ENCODE measurements at places on chromosomes 11 and 22.

DNA sequence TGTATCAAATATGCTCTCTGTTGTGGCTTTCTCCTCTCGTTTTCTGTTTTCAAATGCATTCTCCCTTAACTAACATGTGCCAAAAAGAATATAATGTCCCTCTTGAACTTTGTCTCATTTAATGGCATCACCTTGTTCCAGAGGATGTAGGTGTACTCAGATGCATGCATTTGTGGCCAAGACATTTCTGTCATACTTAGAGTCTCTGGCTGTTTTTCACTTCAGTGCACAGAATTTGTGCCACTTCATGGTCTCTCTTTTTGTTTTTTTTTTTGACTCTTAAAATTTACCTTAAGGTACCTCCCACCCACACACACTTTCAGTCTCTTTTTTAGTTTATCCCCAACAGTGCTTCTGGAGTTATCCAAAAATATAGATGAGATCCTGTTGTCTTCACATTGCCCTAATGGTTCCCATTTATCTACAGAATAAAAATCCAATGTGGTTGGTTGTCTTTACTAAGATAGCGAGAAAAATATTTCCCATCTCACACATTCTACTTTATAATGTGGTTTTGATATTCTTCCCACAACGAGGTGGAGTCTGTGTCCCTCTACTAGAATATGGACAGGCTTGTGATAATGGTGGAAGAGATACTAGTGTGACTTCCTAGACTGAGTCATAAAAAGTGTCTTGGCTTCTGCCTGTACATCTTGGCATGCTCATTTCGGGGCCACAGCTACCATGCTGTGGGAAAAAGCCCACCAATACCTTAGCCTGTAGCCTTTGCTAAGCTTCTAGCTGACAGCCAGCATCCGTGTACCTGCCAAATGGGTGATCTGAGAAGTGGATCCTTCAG is 125.8 kb downstream of the DDX10 start:
- no peak for DNase-seq

DNA sequence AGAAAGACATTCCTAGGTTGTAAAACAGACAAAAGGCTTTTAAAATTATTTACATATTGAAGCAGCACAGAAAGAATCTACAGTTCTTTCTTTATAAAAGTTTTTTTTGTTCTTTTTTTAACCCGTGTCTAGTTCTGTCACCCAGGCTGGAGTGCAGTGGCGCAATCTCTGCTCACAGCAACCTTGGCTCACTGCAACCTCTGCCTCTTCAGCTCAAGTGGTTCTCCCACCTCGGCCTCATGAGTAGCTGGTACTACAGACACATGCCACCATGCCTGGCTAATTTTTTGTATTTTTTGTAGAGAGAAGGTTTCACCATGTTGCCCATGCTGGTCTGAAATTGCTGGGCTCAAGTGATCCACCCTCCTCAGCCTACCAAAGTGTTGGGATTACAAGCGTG is 3.8 kb upstream of the INCENP start:
- no peak for DNase-seq

- DNase-seq = no peak
These were observed 11.3 kb downstream of the IL17RA start for GRCh38 chr22:17096071-17096470.

GRCh38 chr11:71453918-71454304 is 908 bp downstream of the NADSYN1 start:
- DNase-seq = no peak

DNA sequence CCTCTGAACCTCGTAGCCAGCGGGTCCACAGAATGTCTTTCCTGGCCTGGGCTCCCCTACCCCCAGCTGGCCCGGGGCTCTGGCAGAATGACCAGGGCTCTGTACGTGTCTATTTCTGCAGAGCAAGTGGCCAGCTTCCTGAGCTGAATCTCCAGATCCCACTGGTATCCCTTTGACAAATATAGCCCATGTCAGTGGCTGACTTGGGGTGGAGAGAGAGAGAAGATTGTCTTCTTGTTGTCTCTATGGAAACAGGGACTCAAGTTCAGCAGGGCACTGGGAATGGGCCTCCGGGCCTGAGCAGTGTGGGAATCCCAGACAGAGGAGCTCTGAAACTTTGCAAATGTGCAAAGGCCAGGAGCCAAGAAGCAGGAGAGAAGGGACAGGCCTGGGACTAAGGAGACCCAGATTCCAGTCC is 33.9 kb downstream of the ANO1 start:
- no peak for DNase-seq

GRCh38 chr11:71437399-71437798 is 10.8 kb downstream of the DHCR7 start:
- DNase-seq = no peak

- DNase-seq = no peak
These were observed 26.4 kb downstream of the PDE3B start for GRCh38 chr11:14669958-14670357.

GRCh38 chr11:17780668-17781067 is 46.1 kb downstream of the KCNC1 start:
- no peak for DNase-seq

DNA sequence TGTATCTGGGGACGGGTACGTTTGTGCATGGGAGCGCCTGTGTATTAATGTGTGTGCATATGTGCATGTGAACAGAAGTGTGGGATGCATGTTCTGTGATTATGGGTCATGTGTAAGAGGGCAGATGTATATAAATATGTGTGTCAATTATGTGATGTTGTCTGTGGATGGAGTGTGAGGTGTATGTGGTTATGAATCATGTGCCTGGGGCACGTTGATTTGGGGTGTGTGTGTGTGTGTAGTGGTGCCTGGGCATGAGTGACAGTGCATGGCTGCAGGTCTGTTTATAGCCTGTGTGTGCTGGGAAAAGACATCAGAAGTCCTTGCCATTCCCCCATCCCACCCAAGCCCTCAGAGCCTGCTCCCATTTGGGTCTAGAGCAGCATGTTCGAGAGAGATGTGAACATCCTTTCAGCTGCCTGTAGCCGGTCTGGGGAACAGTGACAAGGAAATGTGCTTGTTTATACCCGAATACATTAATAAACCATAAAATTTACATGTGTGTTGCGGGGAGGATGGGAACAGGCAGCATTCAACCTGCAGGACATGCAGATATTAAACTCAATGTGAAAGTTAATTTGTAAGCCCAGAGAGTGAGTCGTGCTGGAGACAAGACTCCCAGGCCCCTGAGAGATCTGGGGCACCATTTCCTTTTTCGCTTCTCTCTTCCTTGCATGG is 129.0 kb downstream of the NECTIN1 start:
- DNase-seq = no peak

DNA sequence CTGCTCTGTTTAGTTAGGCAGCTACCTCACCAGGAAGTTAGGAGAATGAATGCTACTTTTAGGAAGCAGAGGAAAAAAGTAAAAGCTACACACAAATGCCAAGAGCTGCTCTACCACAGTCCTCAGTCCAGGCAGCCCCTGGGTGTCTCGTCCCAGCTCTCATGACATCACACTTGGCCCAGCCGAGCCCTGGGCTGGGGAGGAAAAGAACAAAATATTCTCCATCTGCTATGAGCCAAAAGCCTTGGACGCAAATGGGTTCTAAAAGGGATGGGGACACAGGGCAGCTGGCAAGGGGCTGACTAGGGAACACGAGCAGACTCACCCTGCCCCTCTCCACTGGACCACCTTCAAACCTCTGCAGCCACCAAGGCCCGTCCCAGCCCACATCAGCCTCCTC is 26.1 kb downstream of the TMEM184B start:
- peak; percentile 83 for DNase-seq

DNA sequence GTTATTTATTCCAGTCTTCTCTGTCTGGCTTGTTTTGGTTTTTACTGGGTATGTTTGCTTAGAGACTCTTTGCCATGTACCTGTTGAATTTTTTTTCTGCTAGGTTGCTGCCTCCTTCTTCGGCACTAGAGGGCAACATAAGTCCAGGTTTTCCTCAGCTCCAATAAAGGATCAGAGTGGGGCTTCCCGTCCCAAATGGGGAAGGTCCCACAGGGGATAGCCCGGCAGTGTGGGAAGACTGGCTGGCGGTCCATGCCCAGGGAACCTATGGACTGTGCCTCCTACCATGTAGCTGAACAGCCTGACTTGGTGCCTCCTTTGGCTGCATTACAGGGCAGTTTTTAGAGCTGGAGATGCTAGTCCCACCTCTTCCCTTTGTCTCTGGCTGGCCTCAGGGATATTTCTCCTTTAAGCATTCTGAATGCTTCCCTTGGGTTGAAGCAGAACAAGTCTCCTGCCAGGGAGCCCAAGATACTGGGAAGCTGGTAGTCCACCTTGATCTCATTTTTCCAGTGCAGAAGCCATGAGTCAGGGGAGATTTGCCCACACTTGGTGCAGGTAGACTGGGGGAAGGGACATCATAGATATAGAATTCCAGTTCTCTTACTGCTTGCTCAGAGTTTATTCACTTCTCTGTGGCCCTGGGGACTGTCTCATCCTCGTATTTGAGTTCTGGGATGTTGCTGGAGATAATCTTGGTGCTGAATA is 60.2 kb downstream of the BRD1 start:
- peak; percentile 18 for DNase-seq

DNA sequence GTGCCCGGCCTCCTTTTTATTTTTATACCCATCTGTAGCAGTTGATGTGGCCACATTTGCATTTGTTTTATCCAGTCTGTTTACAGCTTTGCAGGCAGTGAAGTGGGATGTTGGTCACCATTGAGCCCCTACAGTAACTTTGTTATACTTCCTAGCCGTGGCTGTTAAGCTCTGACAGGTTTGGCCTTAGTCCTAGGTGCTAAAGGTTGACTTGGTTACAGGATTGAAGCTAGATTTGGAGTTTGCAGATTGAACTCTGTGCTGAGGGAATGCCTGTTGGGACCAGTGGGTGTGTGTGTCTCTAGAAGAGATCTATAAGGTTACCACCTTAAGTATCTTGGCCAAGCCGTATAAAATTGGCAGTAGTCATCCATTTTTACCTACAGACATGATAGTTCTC is 91.2 kb downstream of the PPP6R3 start:
- no peak for DNase-seq

- no peak for DNase-seq
These were observed 510.6 kb upstream of the RAG2 start for GRCh38 chr11:37108436-37109285.

DNA sequence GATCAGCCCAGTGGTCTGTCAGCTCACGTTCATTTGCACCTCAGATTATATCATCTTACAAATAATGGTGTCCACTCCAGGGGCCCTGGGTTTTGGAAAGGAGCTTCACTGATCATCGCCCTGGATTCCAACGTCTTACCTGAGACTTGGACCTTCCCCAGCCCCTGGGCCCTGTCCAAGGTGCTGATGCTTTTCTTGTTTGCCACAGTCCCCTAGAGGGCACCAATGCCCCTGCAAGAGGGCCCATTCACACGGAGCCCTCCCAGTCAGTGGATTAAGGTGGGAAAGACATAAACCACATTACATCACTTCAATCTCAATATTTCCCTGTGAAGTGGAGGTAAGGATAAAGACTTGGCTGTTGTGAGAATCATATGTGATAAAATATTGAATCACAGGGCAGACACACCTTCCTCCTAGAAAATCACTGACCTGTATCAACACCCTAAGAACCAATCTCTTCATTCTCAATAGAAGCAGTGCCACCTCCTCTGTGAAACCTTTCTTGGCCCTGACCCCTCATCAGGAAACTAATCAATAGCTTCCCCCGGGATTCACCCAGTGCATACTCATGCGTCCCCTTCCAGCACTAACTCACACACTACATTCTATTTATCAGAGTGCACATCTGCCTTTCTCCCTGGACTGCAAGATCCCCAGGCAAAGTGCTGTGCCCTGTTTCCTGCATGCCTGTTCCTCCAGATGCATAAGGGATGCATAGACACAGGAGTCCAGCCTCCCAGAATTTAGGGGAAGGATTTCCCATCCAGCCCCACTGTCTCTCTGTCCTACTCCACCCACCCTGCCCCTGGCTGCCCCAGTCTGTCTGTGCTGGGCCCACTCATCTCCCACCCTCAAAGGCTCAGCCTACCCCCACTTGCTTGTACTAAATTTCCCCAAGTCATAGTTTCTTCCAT is 167.0 kb downstream of the BUD13 start:
- DNase-seq = peak; percentile 17

DNA sequence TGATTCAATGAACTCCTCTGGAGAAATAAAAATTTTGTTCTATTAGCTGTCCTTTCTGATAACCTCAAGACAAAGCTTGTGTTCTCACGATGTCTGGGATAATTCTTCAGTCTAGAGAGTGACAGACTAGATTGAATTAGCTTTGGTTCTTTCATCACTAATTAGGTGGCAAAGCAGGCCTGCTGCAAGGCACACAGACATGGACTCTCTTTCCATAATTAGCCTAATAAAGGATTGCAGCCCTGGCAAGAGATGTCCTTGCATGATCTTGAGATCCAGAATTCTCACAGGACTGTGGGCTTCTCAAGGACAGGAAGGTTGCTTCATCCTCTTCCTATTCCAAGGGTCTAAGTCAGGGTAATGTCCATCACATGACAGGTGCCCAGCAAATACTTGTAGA is 245.6 kb upstream of the ZC3H12C start:
- DNase-seq = no peak

DNA sequence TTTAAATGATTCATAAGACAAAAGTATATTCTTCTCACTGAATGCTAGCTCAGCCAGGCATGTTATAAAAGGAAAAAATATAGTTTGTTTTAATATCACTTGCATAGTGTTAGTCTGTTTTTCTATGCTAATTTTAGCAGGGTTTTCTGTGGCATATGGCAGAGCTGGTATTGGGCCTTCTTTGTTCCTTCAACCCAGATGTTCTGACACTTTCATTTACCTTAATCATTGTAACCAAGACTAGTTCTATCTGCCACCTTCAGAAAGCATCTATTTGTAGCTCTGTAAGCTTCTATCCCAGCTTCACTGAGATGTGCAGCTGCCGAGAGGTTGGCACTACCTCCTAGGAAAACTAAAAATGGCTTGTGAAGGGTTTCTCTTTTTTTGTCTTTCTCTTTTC is 338.7 kb downstream of the GUCY1A2 start:
- DNase-seq = no peak

- no peak for DNase-seq
These were observed 123.4 kb upstream of the ARHGAP42 start for GRCh38 chr11:100563541-100564280.

DNA sequence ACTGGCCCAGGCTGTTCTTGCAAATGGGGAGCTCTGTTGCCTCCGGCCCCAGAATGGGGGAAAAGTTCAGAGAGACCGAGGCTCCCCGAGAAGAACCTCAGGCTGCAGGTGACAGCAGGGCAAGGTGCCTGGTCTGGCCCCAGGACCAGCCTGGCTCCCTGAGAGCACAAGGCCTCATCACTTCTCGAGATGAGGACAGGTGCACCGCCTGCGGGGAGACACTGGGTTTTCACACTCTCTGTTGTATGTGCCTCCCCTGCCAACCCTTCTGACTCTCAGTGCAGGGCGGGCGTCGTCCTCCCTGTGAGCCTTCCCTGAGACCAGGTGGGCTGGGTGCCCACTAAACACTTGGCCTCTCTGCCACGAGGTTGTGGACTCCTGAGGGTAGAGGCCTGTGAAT is 102.2 kb downstream of the BCR start:
- DNase-seq = no peak

GRCh38 chr11:121503051-121503450 is 50.3 kb upstream of the SORL1-AS1 start:
- no peak for DNase-seq

- DNase-seq = no peak
These were observed 28.4 kb upstream of the SLN start for GRCh38 chr11:107740271-107740670.

GRCh38 chr11:20770414-20770946 is 101.1 kb downstream of the NELL1 start:
- no peak for DNase-seq

Measured in posterior cingulate gyrus (tissue), 11 donors.